ENCODE measurements at places on chromosomes 13 and 19.

GRCh38 chr19:19321141-19321577 lies 530 bp downstream of the MAU2 start:
- no peaks in the 10 kb centered on the region for H3K27me3 ChIP-seq
- no peaks in the 10 kb centered on the region for H3K36me3 ChIP-seq
- peak overlapping the region; percentile 25 for H3K27ac ChIP-seq
- peaks cover 2% of the 10 kb centered on the region for H3K4me1 ChIP-seq

DNA sequence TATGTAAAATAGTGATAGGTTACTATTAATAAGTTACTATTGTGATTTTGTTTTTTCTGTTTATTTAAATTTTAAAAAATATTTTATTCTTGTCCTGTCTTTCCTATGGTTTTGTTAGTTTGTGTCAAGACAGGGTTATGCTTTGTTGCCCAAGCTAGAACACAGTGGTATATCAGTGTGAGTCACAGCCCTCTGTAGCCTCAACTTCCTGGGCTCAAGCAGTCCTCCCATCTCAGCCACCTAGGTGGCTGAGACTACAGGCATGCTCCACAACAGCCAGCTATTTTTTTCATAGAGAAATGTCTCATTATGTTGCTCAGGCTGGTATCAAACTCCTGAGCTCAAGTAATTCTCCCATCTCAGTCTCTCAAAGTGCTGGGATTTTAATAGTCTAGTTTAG lies 99.5 kb downstream of the ZNF675 start:
- no peak overlapping the region for H3K4me3 ChIP-seq
- no peaks in the 10 kb centered on the region for H3K36me3 ChIP-seq
- no peaks in the 10 kb centered on the region for H3K4me1 ChIP-seq
- H3K27me3 ChIP-seq: no peaks in the 10 kb centered on the region
- no peak for DNase-seq

- no peak for DNase-seq
- no peak overlapping the region for H3K27ac ChIP-seq
These were observed 47.8 kb upstream of the VSTM2B start for GRCh38 chr19:29477831-29478577.

- DNase-seq: peak; percentile 28
- no peak overlapping the region for H3K4me3 ChIP-seq
- peaks cover 3% of the 10 kb centered on the region for H3K4me1 ChIP-seq
- no peak overlapping the region for H3K27ac ChIP-seq
- no peaks in the 10 kb centered on the region for H3K36me3 ChIP-seq
These were observed 220.3 kb downstream of the POU4F1 start for GRCh38 chr13:78383071-78383484.

DNA sequence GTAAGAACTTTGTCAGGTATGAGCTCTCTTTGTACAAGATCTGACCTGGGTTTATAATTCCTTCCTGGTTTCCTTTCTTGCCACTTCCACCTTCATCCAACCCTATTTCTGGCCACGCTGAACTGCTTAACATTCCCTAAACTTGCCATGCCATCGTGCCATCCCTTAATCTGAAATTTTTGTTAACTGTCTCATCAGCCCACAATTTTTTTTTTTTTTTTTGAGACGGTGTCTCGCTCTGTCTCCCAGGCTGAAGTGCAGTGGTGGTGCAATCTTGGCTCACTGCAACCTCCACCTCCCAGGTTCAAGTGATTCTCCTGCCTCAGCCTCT lies 144.6 kb downstream of the GGACT start:
- H3K4me1 ChIP-seq: no peaks in the 10 kb centered on the region
- H3K27ac ChIP-seq: no peak overlapping the region
- H3K36me3 ChIP-seq: no peaks in the 10 kb centered on the region
- no peak overlapping the region for H3K4me3 ChIP-seq

DNA sequence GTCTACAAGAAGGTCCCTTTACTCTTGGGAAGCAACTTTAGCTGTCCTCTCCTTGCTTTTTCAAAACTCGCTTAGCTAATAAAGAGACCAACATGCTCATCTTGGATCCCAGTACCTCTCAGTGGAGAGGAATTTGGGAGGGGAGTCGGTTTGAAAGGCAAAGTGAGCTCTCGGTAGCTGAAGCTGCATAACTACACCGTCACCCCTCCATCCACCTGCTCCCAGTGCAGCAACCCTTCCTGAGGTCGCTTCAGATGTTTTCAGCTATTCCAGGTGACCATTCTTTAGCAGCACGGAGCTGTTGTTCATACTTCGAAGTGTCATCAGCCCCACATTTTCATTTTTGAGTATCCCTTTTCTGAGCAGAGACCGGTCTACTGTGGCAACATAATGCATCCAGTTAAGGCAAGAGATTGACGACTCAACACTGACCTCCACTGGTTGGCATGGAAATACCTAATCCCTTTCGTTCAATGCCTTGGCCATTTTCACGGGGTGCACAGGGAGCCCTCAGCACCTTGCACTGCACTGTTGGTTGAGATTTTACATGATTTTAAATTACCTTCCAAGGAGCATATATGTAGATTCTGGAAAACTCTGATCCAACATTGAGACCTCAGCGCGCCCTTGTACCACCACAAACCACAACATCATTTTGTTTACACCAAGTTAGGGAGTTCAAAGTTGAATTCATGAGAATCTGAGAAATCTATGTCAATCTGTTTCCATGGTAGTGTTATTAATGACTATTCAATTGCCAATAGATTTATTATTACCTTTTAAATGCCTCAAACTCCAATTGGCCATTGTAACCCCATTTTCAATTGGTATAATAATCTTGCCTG lies 42.2 kb downstream of the DLEU7 start:
- H3K27me3 ChIP-seq: no peaks in the 10 kb centered on the region
- no peaks in the 10 kb centered on the region for H3K36me3 ChIP-seq
- DNase-seq: peak; percentile 81
- H3K4me3 ChIP-seq: no peak overlapping the region
- no peak overlapping the region for H3K27ac ChIP-seq
- no peaks in the 10 kb centered on the region for H3K4me1 ChIP-seq

DNA sequence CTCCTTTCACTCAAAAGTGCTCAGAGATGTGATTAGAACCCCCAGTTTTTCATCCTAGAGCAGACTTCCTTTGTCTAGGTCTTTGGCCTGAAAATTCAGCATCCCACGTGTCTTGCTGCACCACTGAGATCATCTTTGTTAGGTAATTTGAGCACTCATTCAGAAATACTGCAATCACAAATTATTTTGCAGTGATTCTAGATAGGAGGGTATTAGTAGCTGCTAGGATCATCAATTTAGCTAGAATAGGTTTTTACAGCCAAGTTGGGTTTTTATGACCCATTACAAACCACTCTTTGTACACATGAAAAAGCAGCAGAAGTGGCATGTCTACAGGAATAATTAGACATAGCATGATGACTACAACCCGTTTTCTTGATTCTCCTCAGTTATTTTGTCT lies 219.6 kb downstream of the GPC6 start:
- H3K27ac ChIP-seq: no peak overlapping the region
- H3K4me3 ChIP-seq: no peak overlapping the region
- DNase-seq: no peak
- H3K4me1 ChIP-seq: no peaks in the 10 kb centered on the region

- DNase-seq: no peak
- no peaks in the 10 kb centered on the region for H3K36me3 ChIP-seq
- H3K27me3 ChIP-seq: no peaks in the 10 kb centered on the region
- H3K4me1 ChIP-seq: no peaks in the 10 kb centered on the region
- H3K27ac ChIP-seq: no peak overlapping the region
- no peak overlapping the region for H3K4me3 ChIP-seq
These were observed 606.5 kb downstream of the UQCRFS1 start for GRCh38 chr19:28606269-28607032.

DNA sequence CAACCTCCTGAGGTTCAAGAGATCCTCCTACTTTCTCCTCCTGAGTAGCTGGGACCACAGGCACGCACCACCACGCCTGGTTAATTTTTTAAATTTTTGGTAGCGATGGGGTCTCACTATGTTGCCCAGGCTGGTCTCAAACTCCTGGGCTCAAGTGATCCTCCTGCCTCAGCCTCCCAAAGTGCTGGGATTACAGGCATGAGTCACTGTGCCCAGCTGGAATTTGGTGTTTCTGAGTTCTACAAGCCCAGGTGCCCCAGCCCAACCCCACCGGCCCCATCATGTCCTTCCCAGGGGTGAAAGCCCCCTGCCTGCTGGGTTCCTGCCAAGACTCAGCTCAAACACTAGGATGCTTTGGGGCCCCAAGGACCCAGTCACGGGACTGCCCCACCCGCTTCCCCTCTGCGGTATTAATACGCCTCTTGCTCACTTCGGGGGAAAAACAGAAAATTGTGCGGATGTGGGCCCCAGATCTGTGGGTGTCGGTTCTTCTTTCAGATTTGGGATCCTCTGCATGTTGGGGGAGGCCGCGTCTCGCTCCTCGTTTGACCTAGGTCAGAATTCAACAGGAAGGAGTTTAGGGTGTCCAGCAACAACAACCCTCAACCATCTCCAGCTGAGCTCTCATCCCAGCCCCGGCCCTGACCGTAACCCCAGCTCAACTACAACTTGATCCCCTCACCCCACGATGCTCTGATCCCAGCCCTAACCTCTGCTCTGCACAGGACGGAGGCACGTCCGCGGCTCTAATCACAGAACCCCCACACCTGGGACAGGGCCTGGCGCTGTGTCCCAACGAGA lies 3.7 kb upstream of the FCER2 start:
- H3K27me3 ChIP-seq: no peaks in the 10 kb centered on the region
- H3K4me1 ChIP-seq: no peaks in the 10 kb centered on the region
- no peak overlapping the region for H3K4me3 ChIP-seq
- no peaks in the 10 kb centered on the region for H3K36me3 ChIP-seq
- DNase-seq: no peak

All from mesendoderm (in vitro differentiated cells).